Stimulated activated CD4-positive, alpha-beta T cell treated with anti-CD3 and anti-CD28 coated beads, Interleukin-1b, Interleukin-23, amount 100 ng/mL, for 48 hours (primary cell): ENCODE measurements at places on chromosomes 16 and 17.

GRCh38 chr16:3937066-3937875, 56.8 kb upstream of the CREBBP start:
- no peak for DNase-seq

DNA sequence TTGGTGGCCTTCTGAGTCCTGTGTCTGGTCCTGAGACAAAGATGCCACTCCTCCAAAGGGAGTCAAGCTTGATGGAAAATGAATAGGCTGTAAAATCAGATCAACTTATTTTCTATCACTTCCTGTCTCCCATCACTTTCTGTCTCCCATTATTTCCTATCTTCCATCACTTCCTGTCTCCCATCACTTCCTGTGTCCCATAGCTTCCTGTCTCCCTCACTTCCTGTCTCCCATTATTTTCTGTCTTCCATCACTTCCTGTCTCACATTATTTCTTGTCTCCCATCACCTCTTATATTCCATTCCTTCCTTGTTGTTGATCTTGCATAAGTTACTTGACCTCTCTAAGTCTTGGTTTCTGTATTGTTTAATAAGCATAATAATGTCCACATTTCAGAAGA, 418.5 kb upstream of the EEF2KMT start:
- DNase-seq = no peak

DNA sequence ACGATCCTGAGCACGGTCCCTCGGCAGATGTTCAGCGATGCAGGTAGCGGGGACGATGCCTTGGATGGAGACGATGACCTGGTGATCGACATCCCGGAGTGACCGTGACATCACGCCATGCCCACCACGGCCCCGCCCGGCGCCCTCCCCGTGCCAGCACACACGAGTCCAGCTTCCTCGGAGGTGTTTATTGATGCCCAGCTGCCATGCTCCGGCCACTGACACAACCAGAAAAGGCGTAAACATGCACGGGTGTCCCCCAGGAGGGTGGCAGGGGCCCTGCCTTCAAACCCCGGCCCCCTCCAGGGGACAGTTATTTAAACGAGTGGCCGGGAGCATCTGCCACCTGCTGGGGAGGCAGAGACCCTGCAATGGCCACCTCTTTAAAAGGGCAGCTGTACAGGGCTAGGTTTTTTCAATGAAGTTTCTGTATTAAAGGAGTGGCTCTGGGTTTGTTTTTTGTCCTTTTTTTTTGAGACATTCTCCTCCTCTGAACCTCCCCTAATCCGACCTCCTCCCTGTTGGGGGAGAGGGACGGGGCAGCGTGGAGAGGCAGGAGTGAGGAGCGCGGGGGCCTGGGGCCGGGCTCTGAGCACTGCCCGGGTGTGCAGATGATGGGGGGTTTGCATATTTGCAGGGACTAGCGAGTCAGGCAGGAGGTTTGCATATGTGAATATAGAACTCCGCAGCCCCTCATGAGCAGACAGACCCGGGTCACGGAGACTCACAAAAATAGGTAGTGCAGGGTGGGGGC, 5.3 kb downstream of the DOC2A start:
- DNase-seq = no peak

DNA sequence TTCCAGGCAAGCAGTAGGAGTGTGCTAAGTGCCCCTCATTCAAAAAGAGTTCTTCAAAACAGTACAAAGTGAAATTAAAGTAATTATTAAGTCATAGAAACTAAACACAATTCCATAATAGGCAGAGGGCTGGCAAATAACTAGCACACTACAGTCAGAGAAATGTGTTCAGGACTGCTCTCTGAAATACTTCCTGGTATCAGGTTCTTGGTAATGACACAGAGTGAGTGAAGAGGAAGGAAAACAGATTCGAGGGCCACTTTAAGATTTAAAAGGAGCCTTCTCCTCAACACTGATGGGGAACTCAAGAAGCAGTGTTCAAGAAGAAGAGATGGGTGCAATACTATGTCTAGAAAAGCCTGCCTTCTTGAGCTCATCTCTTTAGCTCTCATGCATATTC, 139.2 kb downstream of the TOX3 start:
- no peak for DNase-seq

GRCh38 chr16:73304008-73304774, 256.3 kb upstream of the ZFHX3 start:
- no peak for DNase-seq

- no peak for DNase-seq
These were observed 66.9 kb downstream of the MYO18A start for GRCh38 chr17:29113334-29113733.

GRCh38 chr16:15954814-15955151, 5.4 kb downstream of the ABCC1 start:
- DNase-seq = no peak

- peak; percentile 48 for DNase-seq
These were observed 3.3 kb upstream of the SLFN12L start for GRCh38 chr17:35540589-35541404.

DNA sequence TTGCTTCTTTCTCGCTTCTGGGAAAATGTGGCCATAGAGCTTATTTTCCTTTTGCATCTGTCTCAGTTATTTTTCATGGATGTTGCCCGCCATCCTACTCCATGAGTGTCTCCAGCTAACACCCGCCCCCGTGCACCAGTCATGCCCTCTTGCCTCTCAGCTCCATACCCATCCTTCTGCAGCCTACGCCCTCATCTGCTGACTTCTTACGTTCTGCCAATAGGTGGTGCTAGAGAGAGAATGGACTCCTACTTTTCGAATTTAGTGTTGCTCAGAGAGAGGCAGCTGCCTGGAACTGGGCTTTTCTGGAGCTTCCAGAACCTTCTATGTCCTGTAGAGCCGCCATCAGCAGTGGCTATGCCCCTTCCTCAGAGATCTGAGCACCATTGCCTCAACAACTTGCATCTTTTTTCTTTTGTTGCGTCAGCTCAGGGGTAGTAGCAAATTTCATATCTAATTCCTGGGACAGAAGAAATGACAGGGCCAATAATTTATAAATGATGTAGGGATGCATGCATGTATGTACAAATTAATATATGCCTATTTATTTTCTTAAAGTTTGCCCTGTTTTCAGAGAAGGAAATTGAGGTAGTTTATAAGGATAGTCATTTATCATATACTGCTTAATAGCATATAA, 119.7 kb upstream of the MYOCD start:
- DNase-seq = peak; percentile 8

DNA sequence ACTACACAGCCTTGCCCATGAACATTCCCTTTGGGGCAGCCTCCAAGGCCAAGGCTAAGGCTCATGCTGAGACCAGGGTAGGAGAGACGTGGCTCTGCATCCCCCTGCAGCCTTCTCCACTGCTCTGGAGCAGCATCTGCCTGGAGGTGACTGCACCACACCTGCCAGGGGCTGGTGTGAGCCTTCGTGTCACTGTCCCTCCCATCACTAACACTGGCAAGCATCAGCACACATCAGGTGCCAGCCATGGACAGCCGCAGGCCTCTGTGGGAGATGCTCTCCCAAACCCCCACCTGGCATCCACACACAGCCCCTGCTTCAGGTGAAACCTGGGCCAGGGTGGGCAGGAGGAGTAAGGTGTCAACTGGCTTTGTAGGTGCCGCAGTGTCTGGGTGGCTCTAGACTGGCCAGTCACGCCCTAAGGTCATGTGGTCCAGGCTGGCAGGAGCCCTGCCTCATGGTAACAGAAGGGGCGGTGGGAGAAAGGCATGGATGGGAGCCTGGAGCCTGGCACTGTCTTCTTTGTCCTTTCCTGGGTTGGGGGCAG, 18.1 kb upstream of the MTSS2 start:
- DNase-seq = no peak
